ENCODE measurements at places on chromosomes 4 and X. TPM values are rescaled to one million over a fixed set of nuclear protein-coding genes. Genes with fewer than 3 reads are reported as not detected.

H2BW2 gene
- not detected for total RNA-seq

GAGE12J gene
- total RNA-seq = not detected

RAB41 gene
- total RNA-seq = not detected

BMPR1B gene
- not detected for total RNA-seq

EDA gene
- total RNA-seq = under 0.01 TPM

PASD1 gene
- not detected for total RNA-seq

SPIN3 gene
- 10.4 TPM for total RNA-seq

KCNIP4 gene
- not detected for total RNA-seq

PNMA6A gene
- 0.12 TPM for total RNA-seq

MAGED4B gene
- 3.2 TPM for total RNA-seq

CXCL6 gene
- not detected for total RNA-seq

KLKB1 gene
- not detected for total RNA-seq

AMBN gene
- not detected for total RNA-seq

TAB3 gene
- 16.8 TPM for total RNA-seq

ZNF157 gene
- 0.48 TPM for total RNA-seq

LARP7 gene
- total RNA-seq = 29.8 TPM

MXRA5 gene
- 12.7 TPM for total RNA-seq

CNKSR2 gene
- 0.24 TPM for total RNA-seq

EMCN gene
- total RNA-seq = 0.59 TPM
